ENCODE measurements at places on chromosomes 5 and 9.

DNA sequence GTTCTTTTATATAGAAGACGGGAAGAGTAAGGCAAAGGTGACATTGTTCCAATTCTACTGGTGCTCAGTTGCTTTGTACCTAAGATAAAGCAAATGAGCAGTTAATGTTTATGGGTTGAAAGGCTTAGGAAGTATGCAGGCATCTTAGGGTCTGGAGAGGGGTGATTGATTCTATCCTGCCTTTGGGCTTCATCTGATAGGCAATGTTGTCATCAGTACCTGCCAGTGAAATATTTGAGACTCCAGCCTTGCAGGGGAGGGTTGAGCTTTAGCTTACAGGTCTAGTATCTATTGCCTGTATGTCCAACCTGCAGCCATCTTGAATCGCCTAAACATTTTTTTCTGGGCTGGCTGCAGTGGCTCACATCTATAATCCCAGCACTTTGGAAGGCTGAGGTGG is 13.8 kb upstream of the CTSV start:
- DNase-seq = no peak

- DNase-seq = no peak
Observed at GRCh38 chr9:122883125-122883524, 22.0 kb downstream of the RC3H2 start.

DNA sequence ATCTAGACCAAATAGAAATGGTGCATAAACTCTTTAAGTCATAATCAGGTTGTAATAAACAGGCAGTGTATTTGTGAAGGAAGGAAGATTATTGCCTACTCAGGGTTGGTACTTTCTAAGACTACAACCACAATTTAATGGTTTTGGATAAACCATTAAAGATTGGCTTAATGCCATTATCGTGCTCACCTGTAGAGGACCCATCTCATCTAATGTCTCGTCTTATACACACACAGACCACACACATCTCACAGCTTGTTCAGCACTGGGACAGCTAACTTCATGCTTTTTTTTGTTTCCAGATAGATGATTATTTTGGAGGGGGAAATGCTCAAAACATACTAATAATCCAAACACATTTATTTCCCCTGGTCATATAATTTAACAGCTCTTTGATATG is 175.7 kb upstream of the SLC12A2 start:
- DNase-seq = no peak

GRCh38 chr5:149151717-149152116 is 10.4 kb downstream of the ABLIM3 start:
- no peak for DNase-seq

- no peak for DNase-seq
Observed at GRCh38 chr9:81207651-81208050, 481.7 kb downstream of the TLE1 start.

DNA sequence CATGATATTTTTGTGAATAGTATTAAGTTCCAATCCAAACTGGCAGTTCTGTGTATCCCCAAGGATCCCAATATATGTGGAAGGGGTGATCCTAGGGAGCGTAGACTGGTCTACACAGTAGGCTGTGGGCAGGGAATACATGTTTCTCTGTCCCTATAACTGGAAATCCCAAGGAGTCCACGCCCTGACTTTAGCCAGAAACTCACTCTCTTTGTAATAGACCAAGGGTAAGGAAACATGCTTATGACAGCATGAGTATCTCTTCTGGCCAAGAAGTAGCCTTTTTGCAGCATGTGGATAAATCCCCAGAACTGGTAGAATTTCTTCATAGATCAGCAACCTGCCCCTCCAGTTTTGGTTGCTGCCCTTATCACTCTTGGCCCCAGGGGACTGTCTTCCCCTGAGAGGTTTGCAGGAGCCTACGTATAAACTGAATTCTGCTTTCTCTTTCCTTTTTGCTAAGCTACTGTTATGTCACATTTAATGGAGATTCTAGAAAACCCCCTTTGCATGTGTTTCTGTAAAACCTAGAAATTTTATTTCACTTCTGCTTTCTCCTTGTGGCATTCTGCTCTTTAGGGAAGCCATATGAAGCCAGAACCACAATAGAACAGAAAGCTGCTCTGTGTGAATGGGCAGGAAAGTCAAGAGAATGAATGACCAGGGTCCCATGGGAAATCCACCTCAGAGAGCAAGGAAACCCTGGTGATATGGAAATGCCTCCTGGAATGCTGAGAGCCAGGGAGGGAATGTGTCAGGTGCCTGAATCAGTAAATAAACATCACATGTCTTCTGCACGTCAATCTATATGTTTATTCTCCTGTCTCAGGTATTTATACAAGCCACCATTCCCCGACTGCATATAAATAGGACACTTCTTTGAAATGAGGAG is 3.5 kb downstream of the IFNA2 start:
- no peak for DNase-seq

- DNase-seq = no peak
Observed at GRCh38 chr5:68543212-68543611, 327.7 kb downstream of the PIK3R1 start.

- DNase-seq = no peak
Observed at GRCh38 chr5:82290908-82291307, 12.8 kb upstream of the RPS23 start.

DNA sequence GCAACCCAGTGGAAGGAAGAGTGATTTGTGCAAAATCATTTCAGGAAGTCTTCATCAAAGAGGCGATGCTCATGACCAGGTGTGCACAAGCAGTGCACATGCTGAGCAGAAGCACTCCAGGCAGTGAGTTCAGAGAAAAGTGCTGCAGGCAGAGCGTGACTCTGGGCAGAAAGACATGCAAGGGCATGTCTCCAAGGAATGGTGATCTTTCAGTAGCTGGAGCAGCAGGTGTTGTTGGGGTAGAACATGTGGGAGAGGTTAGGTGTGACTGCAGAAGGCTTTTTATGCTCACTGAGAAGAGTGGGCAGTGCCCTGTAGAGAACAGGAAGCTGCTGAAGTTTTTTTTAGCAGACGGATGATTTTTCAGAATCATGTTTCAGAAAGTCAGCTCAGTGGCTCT is 545.4 kb upstream of the TLE4 start:
- no peak for DNase-seq

DNA sequence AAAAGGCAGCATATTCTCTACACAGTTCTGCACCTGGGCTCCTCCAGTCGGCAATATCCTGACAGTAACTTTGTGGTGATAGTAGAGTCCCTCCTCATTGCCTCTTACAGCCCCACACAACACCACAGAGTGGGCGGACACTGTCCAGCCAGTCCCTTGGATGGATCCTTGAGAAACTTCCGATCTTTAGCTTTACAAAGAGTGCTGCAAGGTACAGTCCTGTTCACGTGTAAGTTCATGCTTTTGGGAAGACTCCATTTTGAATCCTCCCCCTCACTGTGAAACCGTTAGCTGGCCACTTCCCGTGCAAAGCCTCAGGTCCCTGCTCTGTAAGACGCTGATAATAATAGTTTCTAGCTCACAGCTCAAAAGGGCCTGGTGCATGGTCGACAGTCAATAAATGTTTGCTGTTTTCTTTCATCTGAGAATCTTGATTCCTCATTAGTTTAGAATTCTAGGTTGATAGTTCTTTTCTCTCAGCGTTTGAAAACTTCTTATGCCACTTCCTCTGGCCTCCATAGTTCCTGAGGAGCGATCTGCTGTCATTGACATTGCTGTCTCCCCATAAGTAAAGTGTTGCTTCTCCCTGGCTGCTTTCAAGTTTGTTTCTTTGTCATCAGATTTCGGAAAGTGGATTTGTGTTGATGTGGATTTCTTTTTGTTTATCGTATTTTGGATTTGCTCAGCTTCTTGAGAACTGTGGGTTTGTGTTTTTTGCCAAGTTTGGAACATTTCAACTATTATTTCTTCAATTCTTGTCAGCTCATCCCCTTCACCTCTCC is 82.9 kb downstream of the COL23A1 start:
- no peak for DNase-seq

GRCh38 chr9:88782931-88783710 is 208.1 kb upstream of the S1PR3 start:
- no peak for DNase-seq

DNA sequence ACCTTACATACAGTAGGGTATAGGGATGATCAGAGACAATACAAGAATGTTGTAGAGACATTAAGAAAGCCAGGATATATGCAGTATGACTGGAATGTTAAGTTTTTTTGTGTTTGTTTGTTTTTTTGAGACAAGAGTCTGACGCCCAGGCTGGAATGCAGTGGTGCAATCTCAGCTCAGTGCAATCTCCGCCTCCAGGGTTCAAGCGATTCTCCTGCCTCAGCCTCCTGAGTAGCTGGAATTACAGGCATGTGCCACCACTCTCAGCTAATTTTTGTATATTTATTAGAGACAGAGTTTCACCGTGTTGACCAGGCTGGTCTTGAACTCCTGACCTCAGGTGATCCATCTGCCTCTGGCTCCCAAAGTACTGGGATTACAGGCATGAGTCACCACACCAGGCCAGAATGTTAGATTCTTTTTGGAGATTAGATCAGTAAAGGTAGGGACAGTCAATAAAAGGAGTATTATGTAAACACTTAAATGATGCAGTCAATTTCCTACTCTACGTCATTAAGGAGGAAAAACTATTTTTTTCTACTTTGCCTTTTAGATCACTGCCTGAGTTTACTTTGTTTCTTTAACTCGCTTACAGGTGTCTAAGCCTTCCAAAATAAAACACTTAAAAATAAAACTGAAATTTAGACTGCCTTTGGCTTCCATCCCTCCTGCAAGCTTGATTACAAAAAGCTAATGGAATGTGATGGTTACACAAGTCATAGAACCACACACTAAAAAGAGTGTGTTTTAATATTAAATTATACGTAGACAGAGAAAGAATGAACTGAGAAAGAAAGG is 6.8 kb upstream of the HNRNPA0 start:
- DNase-seq = no peak

- DNase-seq = no peak
Observed at GRCh38 chr5:158824241-158824882, 275.4 kb downstream of the EBF1 start.

GRCh38 chr9:136754059-136754572 is 3.9 kb downstream of the LCN8 start:
- DNase-seq = no peak

DNA sequence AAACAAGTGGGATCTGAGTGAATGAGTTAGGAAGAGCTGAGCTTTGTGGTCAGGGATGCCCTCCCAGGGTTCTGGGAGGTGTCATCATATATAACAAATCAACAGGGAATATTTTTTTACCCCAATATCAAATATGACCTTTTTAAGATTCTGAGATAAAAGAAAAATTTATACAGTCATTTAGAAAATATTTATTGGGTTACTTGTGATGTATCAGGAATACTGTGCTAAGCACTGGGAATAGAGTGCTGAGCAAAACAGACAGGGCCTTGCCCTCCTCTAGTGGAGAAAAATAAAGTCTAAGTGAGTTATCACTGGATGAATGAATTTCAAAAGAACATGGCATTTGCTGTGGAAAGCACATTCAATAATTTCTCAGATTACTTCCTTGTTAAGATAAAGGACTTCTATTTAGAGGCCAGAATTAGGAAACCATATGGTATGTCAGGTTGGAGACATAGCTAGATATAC is 102.9 kb downstream of the BOD1 start:
- peak; percentile 71 for DNase-seq

DNA sequence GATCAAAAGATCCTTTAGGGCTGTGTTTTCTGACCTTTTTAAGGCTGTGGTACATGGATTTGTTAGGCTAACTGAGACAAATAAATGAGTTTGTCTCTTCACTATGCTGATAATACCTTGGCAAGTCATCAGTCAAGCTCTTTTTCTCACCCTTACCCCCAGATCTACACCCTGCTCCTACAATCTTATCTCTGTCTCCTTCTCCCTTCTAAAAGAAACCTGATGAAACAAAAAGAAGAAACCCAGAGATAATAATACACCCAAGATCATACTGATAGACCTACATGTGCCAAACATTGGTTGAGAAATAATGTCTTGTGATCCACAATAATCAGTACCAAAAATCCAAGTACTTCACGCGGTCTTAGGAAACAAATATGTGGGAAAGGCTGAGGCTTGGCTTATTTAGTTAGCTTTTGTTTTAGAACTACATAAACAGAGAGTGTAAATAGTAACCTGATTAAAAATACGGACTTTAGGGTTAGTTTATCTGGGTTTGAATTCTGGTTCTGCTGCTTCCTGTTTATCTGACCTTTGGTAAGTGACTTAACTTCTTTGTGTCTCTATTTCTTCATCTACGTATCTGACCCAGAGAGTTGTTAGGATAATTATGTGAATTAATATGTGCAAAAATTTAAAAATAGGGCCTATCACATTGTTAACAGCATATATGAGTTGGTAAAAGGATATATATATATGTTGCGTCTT is 24.8 kb upstream of the PDCD1LG2 start:
- DNase-seq = no peak

GRCh38 chr9:134575901-134576176 is 65.8 kb upstream of the COL5A1 start:
- DNase-seq = no peak

DNA sequence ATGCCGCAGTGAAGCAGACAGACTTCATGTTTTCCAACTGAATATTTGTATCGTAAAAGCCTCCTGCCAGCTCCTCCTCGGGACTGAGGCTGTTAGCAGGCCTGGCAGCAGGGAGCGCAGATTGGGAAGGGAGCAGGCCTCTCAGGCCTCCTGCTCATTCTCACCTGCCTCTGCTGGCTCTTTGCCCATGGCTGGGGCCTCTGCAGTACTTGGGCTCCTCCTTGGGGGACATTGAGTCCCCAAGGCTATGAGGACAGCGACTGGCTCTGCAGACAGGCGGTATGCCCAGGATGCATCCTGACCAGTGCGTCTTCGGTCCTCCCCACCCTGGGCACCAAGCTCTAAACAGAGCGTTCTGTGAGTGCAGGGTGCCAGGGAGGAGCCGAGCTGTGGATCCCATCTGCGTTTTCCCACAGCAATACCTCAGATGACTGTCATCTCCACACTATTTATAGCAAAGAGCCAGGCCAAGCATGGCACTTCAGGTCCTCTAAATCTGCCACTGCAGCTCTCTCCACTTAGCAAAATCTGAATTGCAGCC is 38.7 kb downstream of the TSTD2 start:
- no peak for DNase-seq

GRCh38 chr9:134195558-134195957 is 31.2 kb upstream of the RNU6ATAC start:
- no peak for DNase-seq

DNA sequence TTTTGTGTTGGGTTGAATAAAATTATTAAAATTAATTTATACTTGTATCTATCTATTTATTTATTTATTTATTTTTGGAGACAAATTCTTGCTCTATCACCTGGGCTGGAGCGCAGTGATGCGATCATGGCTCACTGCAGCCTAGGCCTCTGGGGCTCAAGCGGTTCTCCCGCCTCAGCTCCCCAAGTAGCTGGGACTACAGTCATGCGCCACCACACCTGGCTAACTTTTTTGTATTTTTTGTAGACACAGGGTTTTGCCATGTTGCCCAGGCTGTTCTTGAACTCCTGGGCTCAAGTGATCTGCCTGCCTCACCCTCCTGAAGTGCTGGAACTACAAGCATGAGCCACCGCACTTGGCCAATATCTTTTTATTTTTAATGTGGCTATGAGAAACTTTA is 134.7 kb upstream of the SPDL1 start:
- DNase-seq = no peak

Data from AG09309 (cell line).